ENCODE measurements at places on chromosomes 7 and 10.

- no peak for DNase-seq
These were observed 5.6 kb downstream of the CH25H start for GRCh38 chr10:89201345-89202032.

- DNase-seq, result no peak
These were observed 117.6 kb downstream of the DNAJC1 start for GRCh38 chr10:21885940-21886339.

GRCh38 chr7:343227-343822 is 53.4 kb downstream of the FOXL3 start:
- no peak for DNase-seq

DNA sequence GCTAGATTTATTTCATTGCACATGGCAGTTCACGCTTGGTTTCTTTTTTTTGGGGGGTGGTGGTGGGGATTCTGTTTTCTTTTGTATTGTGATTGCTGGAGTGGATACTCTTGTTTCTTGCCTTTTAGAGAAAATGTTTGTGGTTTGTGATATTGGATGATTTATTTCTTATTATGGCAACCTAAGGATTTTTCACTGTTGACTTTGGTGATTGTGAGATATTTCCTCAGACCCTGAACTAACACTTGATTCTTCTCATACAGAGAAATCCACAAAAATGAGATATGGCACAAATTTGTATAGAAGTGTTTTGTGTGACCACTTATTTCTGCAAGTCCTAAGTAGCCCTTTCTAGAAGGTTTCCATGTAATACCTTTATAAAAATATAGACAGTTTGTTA is 871.1 kb downstream of the LRMDA start:
- no peak for DNase-seq

- DNase-seq, result no peak
These were observed 568 bp upstream of the MEOX2 start for GRCh38 chr7:15686957-15687545.

DNA sequence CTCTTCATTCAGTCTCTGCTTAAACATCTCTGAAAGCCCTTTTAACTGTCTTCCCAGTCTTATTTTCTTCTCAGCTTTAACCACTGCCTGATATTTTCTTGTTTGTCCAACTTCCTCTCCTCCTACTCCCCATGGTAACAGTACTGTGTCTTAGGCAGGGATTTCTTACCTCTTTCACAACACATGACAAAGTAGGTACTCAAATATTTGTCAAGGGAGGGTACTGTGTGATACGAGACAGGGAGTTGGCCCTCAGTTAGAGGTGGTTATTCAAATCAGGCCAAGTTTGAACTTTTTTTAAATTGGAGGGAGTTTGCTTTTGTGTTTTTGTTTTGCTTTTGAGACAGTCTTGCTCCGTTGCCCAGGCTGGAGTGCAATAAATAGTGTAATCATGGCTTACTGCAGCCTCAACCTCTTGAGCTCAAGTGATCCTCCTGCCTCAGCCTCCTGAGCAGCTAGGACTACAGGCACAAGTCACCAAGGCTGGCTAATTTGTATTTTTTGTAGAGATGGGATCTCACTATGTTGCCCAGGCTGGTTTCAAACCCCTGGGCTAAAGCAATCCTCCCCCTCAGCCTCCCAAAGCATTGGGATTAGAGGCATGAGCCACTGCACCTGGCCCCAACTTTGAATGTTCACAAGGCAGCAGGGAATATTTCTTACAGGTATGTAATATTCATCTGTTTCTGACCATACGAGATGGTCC is 2.5 kb upstream of the KPNA7 start:
- DNase-seq, result no peak

DNA sequence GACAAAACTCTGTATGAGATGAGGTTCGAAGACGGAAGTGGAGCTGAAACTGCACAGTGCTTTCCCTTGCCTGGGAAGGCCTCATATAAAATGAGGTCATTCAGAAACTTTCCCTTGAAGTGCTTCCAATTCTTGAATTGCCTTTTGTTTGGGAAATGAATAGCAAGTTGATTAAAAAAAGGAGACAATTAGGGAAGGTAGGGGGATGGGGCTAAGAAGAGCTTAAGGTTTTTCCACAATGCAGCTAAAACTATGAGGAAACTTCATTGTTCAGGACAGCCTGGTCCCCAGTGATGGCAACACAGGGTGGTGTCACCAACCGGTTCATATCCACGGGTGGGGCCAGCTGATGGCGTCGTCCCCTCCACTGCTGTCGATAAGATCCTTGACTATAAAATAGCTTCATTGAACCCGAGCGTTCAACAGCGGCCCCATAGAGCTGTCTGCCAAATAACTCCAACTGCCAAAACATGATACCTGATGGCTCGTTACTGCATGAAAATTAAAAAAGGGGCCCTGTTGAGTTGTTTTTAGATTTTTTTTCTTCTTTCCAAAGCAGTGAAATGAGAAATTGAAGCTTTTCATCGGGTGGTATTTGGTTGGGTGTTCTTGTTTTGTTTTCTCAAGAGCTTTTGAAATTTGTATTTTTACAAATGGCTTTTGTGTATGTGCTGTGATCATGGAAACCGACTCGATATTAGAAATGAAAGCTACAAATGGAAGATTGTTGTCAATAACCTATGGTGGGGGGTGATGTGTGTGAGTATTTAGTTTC is 2.8 kb upstream of the CELF2 start:
- DNase-seq, result no peak

- no peak for DNase-seq
These were observed 12.7 kb downstream of the ZMIZ1 start for GRCh38 chr10:79081353-79082034.

DNA sequence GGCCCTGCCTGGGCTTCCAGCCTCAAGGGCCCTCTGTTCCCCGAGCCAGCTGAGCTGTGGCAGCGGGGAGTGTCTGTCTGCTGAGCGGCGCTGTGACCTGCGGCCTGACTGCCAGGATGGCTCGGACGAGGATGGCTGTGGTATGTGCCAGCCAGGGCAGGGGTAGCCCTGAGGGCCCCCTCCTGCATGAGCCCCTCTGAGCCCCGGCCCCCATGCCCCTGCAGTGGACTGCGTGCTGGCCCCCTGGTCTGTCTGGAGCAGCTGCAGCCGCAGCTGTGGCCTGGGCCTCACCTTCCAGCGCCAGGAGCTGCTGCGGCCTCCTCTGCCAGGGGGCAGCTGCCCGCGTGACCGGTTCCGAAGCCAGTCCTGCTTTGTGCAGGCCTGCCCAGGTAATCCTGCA is 28.4 kb upstream of the ZNF467 start:
- DNase-seq, result no peak
